ENCODE measurements at places on chromosomes 3 and 15.

DNA sequence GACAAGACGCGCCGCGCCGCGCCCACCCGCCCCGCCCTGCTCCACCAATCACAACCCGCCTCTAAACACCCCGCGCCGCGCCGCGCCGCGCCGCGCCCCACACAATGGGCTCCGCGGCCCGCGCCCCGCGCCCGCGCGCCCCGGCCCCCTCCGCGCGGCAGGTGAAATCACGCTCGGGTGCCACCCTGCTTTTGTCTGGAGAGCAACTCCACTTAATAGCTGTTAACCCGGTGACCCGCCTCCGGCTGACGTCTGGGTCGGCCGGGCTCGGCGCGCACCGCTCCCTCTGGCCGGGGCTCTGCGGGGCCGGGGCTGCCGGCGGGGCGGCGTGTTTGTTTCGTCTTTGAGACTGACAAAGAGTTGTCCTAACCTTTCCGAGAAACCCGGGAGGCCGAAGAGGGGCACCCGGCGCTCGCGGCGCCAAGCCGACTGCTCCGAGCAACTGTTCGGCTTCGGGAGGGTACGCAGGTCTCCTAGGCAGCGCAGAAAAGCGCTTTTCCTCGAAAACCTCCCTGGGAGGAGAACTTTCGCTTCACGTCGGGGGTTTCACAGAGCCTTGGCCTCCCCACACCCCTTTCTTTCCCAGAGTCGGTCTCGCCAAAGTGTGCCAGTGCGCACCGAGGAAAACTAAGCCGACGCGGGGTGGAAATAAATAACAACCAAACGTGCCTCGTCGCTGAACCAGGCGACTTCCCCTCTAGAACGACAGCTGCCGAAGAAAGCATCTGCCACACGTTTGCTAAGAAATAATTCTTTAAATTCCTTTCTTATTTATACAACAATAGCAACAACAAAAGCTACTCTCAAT, 518.4 kb downstream of the FOXP1 start:
- no peak for DNase-seq

- no peak for DNase-seq
Measured at GRCh38 chr3:141643796-141644195, 94.3 kb upstream of the RNF7 start.

DNA sequence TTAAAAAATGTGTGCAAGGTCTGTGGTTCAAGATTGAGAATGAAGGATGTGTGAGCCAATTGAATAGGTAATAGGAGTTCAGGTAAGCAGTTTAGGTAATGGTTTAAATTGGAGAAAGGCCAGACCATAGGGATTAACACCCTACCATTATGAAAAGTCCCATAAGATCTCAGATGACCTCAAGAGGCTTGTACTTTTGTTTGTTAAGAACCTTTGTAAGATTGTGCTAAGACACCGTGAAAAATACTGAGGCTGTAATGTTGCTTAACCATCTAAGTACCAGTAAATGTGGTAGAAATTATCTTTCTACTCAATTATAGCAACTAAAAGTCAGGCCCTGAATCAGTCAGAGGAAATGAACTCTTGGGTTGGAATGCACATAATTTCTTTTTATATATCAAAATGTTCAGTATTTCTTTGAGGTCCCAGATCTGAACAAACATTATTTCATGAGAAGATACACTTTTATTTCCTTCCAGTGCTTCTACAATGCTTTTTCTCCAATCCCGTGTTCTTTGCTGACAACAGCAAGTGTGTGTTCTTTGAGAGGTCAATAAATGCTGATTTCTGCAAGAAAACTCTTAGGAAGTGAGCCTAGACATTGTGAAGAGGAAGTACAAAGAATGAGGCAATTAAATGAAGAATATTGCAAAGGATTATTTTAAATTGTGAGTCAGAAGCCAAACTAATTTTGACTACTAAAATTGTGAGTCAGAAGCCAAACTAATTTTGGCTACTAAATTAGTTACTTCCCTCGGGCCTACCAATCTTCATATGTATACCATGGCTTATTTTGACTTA, 66.4 kb downstream of the TCF12 start:
- DNase-seq: no peak

GRCh38 chr3:10594915-10595314, 89.5 kb upstream of the ATP2B2 start:
- DNase-seq: peak; percentile 43

- DNase-seq: no peak
Measured at GRCh38 chr3:133521946-133522345, 51.5 kb upstream of the CDV3 start.

DNA sequence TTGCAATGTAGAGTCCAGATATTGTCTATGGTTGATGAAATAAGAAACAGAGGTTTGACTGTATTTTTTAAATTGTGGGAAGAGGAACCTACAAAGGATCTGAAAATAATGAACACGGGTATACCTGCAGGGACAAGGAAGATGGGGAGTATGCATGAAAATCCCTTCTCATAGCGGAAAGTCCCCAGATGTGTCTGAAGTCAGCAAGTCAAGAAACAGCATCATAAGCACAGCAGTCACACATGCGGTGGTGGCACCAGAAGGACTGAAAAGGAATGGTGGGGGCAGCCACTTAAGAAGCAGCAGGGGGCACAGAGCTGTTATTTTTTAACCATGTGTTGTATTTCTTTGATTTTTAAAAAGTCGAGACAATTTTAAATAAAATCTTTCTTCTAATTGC, 4.7 kb downstream of the MRPS11 start:
- DNase-seq: no peak
